Keratinocyte (primary cell): ENCODE measurements at places on chromosomes 3 and 15. TPM values are rescaled to one million over a fixed set of nuclear protein-coding genes. Genes with fewer than 3 reads are reported as not detected.
A peak's percentile ranks its signal among the peaks of the same experiment; 100 is the strongest.

ISL2 gene
- polyA plus RNA-seq = not detected in 3 replicates

GRCh38 chr3:30852833-30853232 is 41.6 kb downstream of the GADL1 start:
- no peak for DNase-seq

- no peak for DNase-seq
These were observed 2.8 kb downstream of the CDAN1 start for GRCh38 chr15:42734076-42734672.

GRCh38 chr15:41656188-41656587 is 4.0 kb upstream of the MGA start:
- DNase-seq = no peak

SLC12A1 gene
- polyA plus RNA-seq = not detected in 3 replicates

RLBP1 gene
- polyA plus RNA-seq = not detected in 3 replicates

GRCh38 chr3:48241796-48242455 is 1.0 kb downstream of the ZNF589 start:
- no peak for DNase-seq

GRCh38 chr3:56630966-56631365 is 52.1 kb downstream of the TASOR start:
- DNase-seq = no peak

DMXL2 gene
- 4.3 to 14.9 TPM (median 11.2 TPM) in 3 replicates for polyA plus RNA-seq

- no peak for DNase-seq
These were observed 492.7 kb downstream of the CNTN3 start for GRCh38 chr3:74121761-74122160.

DNA sequence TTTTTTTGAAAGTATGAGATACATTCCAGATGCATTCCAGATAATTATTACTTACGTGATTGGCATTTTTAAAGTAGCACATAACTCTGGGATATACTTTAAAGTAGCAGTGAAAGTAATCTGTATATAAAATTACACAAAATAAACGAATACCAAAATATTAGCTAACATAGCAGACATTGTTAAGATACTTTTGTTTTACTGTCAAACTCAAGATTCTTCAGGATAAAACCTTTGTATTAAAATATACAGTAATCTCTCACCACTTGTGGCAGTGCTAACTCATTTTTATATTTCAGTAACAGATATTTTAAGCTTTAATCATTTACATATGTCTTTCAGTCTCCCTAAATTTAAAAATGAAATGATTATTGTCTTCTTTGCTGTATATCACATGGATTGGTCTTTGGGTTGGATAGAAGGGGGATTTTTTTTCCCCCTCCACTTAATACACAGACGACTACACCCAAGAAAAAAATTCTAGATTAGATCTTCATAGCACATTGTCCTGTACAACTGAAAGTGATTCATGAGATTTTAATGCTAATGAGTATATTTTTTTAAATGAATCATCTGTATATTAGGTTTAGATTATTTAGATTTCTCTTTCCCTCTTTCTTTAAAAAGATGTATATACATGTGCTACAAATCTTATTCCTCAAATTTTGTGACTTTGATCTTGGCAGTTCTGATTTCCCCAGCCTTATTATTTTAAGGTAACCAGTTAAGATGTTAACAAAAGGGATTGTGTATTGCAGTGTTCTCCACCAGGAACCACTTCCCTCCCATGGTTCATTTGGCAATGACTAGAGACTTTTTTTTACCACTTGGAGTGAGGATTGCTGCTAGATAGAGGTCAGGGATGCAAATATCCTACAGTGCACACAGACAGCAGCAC is 24.5 kb upstream of the EBLN2 start:
- no peak for DNase-seq

PAQR5 gene
- polyA plus RNA-seq = 0.06 to 0.30 TPM (median 0.30 TPM) in 3 replicates

- no peak for DNase-seq
These were observed 64.1 kb downstream of the VPS13C start for GRCh38 chr15:61996056-61996635.

NCK1 gene
- 35.8 to 57.9 TPM (median 44.2 TPM) in 3 replicates for polyA plus RNA-seq

DNA sequence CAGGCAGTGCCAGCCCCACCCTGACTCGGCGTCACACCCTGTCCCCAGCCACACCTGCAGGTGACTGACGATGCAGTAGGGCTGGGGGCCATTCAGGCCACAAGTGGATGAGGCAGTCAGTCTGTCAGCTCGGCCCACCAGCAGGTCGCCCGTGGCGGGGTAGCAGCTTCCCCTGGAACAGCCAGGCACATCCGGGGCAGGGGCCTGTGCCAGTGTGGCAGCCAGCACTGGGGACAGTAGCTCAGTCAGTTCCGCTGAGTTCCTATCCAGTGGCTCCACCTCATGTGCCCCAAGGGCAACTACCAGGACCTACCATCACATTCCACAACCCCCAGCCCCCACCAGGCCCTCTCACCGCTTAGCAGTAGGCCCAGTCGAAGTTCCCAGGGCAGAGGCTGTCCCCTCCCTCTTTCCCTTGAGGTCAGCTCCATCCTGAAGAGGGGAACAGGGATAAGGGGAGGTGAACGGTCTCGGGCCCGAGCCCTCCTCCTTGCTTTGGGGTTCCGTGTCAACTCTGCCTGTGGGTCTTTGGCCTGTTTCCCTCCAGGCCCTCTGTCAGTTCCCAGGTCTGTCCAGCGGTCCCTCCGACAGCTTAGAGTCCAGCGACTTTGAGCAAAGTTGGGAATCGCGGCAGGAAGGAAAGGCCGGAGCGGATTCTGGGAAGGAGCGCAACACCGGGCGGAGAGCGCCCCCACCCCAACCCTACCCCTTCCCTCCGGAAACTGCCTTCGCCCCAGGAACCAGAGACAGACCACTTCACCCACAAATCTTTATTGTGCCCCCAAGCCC is at the start of gene LAMB2:
LAMB2 (minus strand) TSS at position 614 of the 789 bp plus-strand sequence; CDS start at position 431, 183 bp downstream.
- peak; percentile 60 for DNase-seq

- DNase-seq = no peak
These were observed 937.6 kb downstream of the MCTP2 start for GRCh38 chr15:95168951-95169431.

CYP1A2 gene
- 0.04 to 0.09 TPM in 2 of 3 replicates, not detected in the other for polyA plus RNA-seq

UBA5 gene
- polyA plus RNA-seq = 22.5 to 48.0 TPM (median 25.4 TPM) in 3 replicates

DNA sequence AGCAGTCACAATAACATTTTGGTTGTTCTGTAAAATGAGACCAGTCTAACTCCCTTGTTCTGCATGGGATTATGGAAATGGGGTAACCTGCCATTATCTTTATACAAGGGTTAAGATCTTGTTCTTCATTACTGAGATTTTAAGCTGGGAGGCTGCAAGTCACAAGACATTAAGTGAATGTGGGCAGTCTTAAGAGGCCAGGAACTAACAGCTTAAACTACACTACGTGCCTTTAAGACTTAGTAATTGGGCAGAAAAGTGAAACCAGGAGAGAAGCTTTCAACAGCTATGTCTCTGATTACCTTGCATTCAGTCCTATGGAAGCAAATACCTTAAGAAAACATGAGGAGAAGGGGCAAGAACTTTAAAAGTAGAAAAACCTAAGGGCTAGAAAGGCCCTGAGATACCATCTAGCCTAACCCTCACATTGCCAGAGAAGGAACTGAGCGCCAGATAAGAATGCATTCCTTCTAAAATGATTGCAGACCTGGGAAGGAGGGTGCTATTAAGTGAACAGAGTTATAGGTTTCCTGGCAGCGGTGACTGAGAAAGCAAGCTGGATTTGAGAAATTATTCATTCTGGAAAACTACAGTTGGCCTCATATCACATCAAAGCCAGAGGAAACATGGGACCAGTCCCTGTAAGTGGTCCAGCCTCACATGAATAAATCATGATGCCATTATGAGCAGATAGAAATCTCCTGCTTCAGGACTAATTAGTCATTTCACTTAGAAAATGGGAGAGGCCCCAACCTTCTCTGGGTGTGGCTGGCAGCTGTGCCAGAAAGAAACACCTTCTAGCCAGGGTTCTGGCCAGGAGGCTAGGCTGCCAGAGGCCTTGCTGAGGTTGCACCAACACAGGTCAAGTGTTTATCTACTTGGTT is 32.9 kb downstream of the DAPK2 start:
- no peak for DNase-seq

DNA sequence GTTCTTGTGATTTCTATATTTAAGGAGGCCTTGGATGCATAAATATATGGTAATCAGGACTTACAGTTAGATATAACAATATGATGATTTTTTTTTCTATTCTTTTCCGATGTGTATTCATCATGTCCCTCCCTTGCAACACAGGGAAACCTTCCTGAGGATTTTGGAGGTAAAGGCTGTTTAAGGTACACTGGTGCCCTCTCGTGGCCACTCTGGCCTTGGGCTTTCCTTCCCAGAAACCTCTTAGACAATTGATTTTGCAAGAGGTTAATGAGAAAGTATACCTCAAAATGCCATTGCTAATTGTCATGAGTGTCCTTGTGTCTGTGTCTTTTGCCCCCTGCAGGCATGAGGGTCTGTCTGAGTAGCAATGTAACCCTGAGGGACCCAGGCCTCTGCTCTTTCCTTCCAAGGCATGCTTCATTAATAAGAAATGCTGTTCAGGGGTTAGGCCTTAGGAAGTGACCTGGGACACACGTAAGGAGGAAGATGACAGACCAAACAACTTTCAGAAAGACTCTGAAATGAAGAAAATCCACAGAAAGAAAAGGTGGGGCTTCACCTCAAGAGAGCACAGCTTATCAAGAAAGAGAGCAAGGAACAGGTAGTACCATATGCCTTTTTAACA is 70.3 kb upstream of the PPP2R3A start:
- peak; percentile 60 for DNase-seq

- no peak for DNase-seq
These were observed 405.0 kb upstream of the TPM1 start for GRCh38 chr15:62637574-62637897.

DNA sequence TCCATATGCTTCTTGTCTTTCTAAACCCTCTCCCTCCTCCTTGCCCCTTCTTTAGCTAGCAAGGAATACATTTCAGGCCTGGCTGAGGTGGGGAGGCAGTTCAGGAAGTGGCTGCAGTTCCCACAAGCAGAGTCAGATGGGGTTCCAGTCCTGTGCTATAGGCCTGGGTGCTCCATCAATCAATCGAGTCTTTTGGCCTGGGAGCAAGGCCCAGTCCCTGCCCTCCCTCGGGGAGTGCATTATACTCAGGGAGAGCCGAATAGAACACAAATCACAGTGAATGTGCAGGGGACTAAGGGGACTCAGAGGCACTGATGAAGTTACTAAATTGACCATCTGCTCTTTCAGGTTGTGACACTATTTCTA is 58.0 kb upstream of the HERC1 start:
- no peak for DNase-seq

OSTN gene
- not detected in 3 replicates for polyA plus RNA-seq

NR2F2 gene
- 19.5 to 27.2 TPM (median 20.1 TPM) in 3 replicates for polyA plus RNA-seq

GRCh38 chr15:80691575-80691974 is 3.5 kb upstream of the ABHD17C start:
- DNase-seq = no peak

CFAP100 gene
- polyA plus RNA-seq = not detected in 3 replicates

- no peak for DNase-seq
These were observed 279.7 kb downstream of the MECOM start for GRCh38 chr3:169383770-169384169.

DNA sequence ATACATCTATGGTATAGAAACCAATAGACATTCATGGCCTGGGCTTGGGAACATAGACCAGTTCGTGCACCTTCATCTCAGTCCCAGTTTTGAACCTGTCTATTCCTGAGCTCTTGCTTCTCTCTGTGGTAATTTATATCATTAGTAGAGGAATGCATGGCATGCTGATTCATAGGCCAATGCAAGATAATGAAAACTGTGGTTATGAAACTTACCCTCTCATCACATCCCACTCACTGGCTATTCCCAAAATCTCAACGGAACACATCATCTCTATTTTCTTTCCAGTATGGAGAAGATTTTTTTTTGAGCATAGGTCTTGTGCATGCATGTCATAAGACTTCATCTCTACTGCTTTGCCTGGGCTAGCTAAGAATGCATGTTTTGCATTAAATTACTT is 18.7 kb upstream of the P2RY12 start:
- DNase-seq = no peak

LRRC49 gene
- polyA plus RNA-seq = 7.1 to 9.9 TPM (median 7.9 TPM) in 3 replicates

GRCh38 chr3:181932039-181932438 is 220.3 kb downstream of the SOX2 start:
- no peak for DNase-seq

CCDC174 gene
- polyA plus RNA-seq = 3.6 to 8.8 TPM (median 6.2 TPM) in 3 replicates

DNA sequence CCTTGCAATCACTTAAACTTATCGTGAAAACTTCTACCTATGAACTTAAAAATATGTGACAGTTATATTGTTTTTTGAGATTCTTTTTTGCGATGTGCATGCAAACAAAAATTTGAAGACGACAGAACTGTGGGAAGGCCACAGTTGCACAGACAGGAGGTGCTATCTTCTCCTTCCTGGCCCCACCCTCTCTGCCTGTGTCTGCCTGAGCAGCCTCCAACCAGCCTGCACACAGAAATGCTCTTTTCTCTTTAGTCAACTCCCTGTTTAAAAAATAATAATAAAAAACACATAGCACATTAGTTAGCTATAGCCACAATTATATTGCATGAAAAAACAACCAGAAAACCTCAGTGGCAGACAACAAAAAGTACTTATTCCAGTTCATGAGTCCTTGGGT is 212.2 kb downstream of the ZNF621 start:
- no peak for DNase-seq

DNA sequence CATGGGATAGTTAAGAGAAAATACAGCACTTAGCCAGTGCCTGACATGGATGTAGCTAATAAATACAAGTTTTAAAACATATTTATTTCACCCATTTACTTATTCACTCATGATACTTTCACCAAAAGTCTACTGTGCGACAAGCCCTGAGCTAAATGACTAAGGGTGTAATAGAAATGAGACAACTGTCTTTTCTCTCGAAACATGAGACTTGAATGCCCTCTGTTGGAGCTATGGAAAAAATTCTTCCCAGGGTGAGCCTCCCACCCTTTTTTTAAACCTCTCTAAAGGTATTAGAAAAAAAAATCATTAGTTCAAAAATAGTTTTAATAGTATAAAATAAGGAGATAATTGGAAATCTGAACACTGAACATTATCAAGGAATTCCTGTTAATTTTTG is 24.3 kb upstream of the RPL14 start:
- no peak for DNase-seq

DNA sequence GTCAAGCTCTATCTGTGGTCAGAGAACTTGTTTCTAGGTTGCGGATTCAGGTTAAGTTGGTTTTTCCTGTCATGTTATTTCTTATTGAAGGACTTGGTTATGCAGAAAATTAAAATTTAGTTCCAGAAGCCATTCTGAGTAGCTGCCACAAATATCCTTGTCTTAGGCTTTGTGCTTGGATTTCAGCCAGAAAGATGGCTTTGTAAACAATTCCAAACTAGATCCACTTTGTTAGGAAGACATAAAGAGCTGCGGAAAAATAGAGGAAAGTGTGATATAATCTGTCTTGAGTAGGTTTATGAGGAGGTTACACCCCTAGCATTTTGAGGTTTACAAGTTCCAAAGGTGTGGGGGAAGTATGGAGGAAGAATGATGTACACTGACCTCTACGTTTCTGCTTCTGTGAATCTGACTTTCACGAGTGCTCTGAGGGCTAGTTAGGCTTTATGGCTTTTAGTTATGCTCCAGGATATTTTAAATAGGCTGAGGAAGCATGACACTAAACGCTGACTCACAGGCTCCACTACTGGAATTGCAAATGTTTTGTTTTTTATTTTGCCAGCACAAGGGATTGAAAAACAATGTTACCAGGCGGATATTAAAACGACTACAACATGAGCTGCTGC is 46.3 kb upstream of the UTS2B start:
- DNase-seq = no peak

PEX11A gene
- polyA plus RNA-seq = 4.0 to 6.0 TPM (median 5.9 TPM) in 3 replicates
